ENCODE measurements at places on chromosomes 12 and 14.

GRCh38 chr12:100345020-100345767 is 11.7 kb upstream of the SLC17A8 start:
- no peak for DNase-seq

DNA sequence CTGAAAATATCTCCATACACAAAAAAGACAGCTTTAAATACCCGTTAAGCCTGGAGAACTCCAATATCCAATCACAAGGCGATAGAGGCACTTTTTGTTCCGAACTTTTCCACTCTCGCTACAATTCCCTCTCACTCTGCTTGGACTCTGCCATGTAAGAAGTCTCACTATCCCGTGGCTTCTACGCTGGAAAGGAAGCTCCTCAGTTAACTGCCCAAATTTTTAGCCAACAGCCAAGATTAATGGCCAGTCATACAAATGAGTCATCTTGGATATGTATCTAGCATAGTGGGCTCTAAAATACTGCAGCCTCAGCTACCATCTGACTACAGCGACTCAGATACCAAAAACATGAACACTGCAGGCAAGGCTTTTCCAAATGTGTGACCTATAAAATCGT is 45.5 kb upstream of the RERGL start:
- DNase-seq, result no peak

DNA sequence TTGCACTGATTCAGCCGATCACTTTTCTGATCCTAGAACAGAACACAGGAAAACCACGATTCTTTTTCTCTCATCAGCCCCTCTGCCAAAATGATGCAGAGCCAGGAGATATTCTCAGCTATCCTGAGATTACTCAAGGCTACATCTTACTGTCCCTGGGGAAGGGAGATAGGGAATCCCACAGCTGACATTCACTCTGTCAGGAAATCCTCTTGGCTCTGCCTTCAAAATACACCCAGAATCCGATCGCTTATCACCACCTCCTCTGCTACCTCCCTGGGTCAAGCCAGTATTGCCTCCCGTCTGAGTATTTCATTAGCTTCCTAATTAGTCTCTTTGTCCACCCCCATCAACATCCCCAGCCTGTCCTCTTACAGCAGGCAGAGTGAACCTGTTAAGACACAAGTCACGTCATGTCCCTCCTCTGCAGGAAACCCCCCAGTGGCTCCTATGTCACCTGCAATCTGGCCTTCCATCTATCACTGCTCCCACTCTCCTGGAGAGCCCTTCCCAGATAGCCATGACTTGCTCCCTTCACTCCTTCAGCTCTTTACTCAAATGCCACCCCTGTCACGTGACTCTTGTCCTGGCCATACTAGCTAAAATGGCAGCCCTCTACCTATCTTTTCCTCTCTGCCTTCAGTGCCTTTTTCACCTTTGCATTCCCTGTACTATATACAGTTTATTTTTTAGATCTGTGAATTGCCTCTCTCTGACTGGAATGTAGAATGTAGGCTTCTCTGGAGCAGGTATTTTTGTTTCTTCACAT is 70.3 kb downstream of the GALNT4 start:
- DNase-seq, result no peak

- no peak for DNase-seq
These were observed 4.8 kb downstream of the ARHGAP5 start for GRCh38 chr14:32081901-32082300.

DNA sequence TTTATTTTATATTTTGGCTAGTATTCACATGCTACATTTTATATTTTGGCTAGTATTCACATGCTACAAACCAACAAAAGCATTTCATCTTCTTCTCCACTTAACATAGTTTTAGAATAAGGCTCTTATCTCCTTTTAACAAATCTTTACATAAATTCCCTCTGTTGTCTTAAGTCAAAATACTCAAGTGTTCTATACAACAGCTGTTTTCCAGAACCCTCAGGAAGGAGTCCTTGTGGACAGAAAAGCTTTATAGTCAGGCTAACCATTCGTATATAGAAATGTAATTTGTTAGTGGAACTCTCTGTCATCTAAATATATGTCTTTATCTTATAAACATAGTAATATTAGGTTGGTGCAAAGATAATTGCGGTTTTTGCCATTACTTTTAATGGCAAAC is 191.0 kb upstream of the FLRT2 start:
- no peak for DNase-seq

GRCh38 chr12:104890476-104891096 is 67.5 kb downstream of the SLC41A2 start:
- DNase-seq, result no peak

- DNase-seq, result no peak
These were observed 4.3 kb upstream of the LRTM2 start for GRCh38 chr12:1815814-1816729.

DNA sequence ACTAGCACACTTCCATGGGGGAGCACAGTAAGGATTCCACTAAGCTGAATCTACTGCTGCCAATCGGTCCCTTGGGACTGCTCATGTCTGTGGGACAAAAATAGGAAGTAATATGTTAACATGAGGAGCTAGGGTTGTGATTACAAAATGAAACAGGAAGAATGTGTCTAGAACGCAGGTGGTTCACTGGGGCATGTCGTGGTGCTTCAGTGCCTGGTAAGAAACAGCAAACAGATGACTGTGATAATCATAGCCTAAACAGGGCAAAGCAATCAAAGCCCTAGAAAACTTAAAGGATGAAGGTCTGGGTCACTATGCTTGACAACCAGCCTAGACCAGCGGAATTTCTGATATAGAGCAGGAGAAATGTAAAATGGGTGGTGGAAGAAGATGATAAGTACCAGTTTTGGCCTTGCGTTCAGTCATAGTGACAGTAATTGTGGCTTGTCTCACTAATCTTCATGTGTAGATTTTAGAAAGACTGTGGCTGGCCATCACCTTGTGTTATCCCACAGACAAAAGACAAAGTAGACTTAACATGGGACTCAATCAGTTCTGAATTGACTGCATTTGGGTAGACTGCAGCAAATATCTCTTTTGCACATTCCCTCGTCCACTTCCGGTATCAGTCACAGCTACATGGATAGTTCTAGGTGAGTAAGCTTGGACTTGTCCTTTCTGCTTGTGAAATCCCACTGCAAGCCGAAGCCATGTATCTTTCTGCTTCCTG is 51.4 kb downstream of the WASHC3 start:
- no peak for DNase-seq
